ENCODE measurements at places on chromosomes 13 and 19. TPM values are rescaled to one million over a fixed set of nuclear protein-coding genes. Genes with fewer than 3 reads are reported as not detected.

GRCh38 chr13:48909056-48909389 lies 66.7 kb upstream of the FNDC3A start:
- H3K4me3 ChIP-seq = no peak overlapping the region
- H3K27ac ChIP-seq = no peak overlapping the region
- no peak for DNase-seq
- no peaks in the 10 kb centered on the region for H3K36me3 ChIP-seq
- H3K4me1 ChIP-seq = peaks cover 5% of the 10 kb centered on the region

GRCh38 chr13:111474136-111475002 lies 153.9 kb downstream of the TEX29 start:
- peak; percentile 53 for DNase-seq
- no peaks in the 10 kb centered on the region for H3K36me3 ChIP-seq
- H3K27me3 ChIP-seq = peaks cover 14% of the 10 kb centered on the region

- peaks cover 21% of the 10 kb centered on the region for H3K27me3 ChIP-seq
- no peak for DNase-seq
- H3K4me3 ChIP-seq = no peak overlapping the region
- H3K27ac ChIP-seq = no peak overlapping the region
- H3K4me1 ChIP-seq = peaks cover 43% of the 10 kb centered on the region
These were observed 6.4 kb downstream of the CCDC8 start for GRCh38 chr19:46406976-46407375.

GRCh38 chr19:4238831-4239230 lies 8.0 kb upstream of the YJU2 start:
- H3K4me3 ChIP-seq = no peak overlapping the region
- H3K4me1 ChIP-seq = no peaks in the 10 kb centered on the region
- H3K27me3 ChIP-seq = peaks cover 27% of the 10 kb centered on the region

Gene ADPRHL1
- 1.8 TPM for total RNA-seq

- H3K4me3 ChIP-seq = no peak overlapping the region
- no peak overlapping the region for H3K27ac ChIP-seq
- DNase-seq = no peak
- H3K36me3 ChIP-seq = peaks cover 7% of the 10 kb centered on the region
- H3K27me3 ChIP-seq = no peaks in the 10 kb centered on the region
These were observed 21.6 kb downstream of the LIG1 start for GRCh38 chr19:48148576-48148975.

Measured in HFFc6 (cell line).